ENCODE measurements at places on chromosomes 2 and 18.

DNA sequence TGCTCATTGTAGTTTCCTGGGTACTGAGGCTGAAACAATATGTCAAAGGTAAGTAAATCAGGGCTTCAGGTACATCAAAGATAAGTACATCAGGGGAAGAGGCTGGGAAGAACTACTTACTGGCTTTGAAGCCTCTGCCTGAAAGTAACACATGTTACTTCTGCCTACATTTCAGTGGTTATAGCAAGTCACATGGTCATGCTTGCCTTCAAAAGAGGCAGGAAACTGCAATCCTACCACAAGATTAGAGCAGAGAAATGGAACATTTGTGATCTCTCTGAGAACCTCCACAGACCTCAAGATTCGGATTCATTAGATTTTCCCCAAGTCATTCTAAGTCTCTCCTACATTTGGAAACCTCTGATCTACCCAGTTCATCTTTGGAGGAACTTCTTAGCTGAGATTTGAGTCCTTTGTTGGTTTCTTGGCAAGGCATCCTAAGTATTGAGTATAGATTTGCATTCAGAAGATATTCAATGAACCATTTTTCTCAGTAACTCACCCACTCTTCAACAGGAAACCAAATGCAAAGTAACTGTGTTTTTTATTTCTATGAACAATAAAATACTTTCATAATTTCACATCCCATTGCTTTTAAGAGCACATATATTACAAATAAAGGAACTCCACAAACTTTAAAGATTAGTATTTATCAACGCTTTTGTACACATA lies 48.5 kb upstream of the CCDC195 start:
- DNase-seq = no peak

DNA sequence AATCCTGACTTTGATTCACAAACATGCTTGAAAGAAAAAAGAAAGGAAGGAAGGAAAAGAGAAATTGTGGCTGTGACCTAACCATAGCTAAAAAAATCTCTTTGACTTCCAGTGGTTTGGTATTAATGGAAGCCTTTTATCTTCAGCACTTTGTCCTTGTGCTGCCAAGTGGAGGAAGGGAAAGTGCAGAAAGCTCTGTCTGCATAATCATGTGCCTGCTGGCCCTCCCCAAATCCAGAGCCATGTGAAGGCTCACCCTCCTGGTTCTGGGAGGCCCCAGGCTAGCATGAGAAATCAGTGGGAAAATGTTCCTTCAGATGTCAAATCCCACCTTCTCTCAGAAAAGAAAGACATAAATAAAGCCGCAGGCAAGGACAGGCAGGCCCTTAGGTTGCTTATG lies 48.3 kb upstream of the BMPR2 start:
- DNase-seq = no peak

GRCh38 chr2:63344575-63345284 lies 243.5 kb downstream of the WDPCP start:
- no peak for DNase-seq

DNA sequence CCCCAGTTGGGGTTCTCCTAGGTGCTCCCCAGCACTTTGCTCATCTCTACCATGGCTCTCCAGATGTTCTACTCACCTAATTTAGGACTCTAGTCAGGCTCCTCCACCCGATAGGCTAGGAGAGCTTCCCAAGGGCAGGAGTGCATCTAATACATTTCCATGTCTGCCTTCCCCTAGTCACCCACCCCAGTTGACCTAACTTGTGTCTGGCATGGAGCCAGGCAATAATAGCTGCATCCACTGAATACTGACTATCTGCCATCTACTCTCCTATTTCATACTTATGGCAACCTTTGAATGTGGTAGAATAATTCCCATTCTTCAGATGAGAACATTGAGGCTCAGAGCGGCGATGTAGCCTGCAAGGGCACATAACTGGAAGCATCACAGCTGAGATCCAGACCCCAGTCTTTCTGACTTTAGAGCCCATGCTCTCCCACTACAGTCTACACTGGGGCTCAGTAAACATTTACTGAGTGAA lies 71.8 kb upstream of the YWHAQ start:
- DNase-seq = no peak

GRCh38 chr2:239966029-239966852 lies 58.9 kb downstream of the NDUFA10 start:
- DNase-seq = no peak

DNA sequence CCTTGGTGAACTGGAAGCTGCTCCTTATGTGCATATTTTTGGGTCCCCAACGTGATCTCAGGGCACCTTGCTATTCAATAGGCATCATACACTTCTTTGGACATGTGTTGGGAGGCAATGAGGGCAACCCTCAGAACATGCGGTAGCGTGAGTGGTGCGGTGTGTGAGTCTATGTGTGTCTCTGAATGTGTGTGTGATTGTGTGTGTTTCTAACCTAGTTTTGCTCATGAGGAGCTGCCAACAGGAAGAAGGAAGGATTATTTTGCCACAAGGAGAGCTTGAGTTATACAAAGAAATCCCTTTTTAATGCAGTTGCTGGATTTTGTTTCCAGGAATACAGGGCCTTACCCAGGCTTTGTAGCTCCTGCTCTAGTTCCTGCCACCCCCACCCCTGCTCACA lies 75.8 kb upstream of the ITGA6 start:
- DNase-seq = no peak

DNA sequence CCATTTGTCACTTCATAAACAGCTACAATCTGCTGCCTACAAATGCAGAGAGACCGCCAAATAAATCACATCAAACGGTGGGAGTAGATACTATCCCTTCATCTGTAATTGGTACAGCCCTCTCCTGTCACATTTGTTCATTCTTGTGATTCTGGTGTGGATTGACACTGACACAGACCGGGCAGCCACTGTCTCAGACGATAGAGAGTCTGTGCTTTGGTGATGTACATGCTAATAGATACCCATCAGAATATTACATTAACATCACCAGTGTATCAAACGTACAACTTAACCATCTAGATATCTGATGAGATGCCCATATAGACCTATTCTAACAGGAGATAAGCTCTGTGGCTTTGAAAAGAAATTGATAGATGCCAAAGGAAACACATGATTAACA lies 419.7 kb upstream of the ZEB2 start:
- no peak for DNase-seq

- no peak for DNase-seq
Measured at GRCh38 chr2:11068079-11068741, 87.1 kb upstream of the SLC66A3 start.

Data from CD8-positive, alpha-beta memory T cell (primary cell).